ENCODE measurements at places on chromosomes 6 and 20.

- no peak for DNase-seq
These were observed 494.8 kb upstream of the SOX4 start for GRCh38 chr6:21098744-21099143.

- no peak for DNase-seq
These were observed 35.3 kb downstream of the RALGAPA2 start for GRCh38 chr20:20677186-20677585.

GRCh38 chr6:79947191-79948186, at the start of gene ELOVL4:
Gene ELOVL4 (minus strand): TSS chr6:79947553. CDS start chr6:79947279, 274 bp downstream.
- DNase-seq, result peak; percentile 76

DNA sequence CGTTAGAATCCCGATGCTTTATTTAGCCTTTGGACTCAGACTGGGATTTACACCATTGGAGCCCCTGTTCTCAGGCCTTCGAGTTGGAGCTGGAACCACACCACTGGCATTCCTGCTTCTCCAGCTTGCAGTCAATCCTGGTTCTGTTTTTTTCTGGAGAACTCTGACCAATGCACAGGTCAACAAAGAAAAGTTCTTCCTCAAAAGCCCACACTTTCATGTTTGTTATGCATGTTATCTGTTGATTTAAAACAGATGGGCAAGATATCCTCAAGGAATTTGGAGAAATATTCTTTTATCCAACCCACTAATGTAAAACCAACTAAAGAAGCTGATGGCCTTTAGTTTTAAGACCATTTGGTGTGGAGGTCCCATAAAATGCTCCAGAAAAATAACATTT, 205.7 kb downstream of the ANKRD60 start:
- DNase-seq, result no peak

GRCh38 chr20:56857950-56858349, 228.8 kb downstream of the TFAP2C start:
- DNase-seq, result no peak

DNA sequence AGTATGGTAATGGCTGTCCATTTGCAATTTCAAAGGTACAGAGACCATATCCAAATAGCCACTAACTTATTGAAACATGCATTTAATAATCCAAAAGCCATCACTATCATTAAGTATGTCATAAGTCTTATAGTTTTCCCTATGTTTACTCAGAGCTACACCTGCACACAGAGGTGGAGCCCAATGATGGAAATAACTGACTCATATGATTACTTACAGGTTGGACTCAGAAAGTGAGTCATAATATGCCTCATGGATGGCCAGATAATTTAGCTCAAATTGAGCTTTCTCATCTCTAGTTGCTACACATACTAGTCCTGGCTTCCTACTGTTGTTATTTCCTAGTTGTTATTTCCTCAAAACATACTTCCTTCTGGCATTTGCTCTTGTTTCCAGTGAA, 104.4 kb upstream of the KHDRBS2 start:
- DNase-seq, result no peak

DNA sequence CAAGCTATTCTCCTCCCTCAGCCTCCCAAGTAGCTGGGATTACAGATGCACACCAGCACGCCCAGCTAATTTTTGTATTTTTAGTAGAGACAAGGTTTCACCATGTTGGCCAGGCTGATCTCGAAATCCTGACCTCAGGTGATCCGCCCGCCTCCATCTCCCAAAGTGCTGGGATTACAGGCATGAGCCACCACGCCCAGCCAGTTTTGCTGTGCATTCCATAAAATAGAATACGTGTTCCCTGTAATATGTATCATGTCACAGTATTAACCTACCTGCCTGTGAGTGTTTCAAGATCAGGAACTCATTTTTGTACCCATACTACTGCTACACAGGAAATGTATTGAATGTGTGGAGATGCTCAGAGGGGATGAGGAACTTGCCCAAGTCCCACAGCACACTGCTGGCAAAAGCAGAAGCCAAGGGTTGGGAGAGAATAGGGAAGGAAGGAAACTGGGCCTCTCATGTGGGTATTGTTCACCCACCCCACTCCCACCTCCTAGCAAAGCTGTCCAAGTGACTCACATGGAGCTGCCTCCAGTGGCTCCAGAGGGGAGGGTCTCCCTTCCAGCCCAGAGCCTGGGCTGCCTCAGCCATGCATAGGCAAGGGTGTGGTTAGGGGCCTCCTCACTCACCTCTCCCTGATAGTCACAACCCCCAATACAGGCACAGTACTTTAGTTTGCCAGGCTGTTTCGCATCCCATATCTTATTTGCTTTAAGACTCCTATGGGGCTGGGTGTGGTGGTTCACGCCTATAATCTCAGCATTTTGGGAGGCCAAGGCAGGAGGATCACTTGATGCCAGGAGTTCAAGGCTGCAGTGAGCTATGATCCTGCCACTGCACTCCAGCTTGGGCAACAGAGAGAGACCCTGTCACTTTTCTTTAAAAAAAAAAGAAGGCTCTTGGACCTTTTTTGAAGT, 9.4 kb downstream of the HM13 start:
- no peak for DNase-seq

GRCh38 chr6:3196770-3197169, 30.7 kb downstream of the TUBB2B start:
- DNase-seq, result no peak

DNA sequence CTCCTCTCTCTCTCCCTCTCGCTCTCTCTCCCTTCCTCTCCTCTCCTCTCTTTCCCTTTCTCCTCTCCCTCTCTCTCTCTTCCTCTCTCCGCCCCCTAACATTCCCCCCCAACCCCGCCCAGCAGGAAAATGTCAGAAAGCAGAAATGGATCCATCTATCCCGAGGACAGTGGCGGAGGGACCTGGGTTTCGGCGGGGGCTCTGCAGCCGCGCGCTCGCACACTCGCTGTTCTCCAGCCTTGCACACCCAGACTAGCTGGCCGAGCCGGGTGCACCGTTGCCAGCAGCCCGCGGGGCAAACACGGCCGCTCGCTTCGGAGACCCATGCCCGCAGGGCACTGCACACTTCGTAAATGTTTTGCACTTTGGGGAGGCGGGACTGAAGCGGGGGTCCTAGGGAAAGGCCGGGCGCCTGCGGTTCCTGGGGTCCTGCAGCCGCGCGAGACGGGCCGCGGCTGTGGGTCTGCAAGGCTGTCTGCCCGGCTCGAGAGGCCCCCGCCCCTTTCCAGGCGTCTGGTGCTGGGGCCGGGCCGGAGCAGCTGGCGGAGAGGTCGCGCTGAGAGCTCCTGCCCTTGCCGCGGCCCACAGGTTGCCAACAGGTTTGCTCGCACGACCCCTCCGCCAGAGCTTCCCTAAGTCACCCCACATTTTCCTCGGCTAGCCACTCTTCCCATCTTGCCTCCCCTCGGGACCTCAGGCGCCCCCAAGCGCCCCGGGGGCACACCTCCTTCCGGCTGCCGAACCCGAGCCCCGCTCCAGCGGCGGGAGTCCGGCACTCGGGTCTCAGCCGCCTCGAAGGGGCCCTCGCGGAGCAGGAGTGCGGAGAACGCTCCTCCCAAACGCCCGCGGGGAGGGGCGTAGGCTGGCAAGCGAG, 818 bp upstream of the MDGA1 start:
- DNase-seq, result peak; percentile 65

- peak; percentile 74 for DNase-seq
These were observed 88.4 kb downstream of the CDC5L start for GRCh38 chr6:44475779-44476434.

DNA sequence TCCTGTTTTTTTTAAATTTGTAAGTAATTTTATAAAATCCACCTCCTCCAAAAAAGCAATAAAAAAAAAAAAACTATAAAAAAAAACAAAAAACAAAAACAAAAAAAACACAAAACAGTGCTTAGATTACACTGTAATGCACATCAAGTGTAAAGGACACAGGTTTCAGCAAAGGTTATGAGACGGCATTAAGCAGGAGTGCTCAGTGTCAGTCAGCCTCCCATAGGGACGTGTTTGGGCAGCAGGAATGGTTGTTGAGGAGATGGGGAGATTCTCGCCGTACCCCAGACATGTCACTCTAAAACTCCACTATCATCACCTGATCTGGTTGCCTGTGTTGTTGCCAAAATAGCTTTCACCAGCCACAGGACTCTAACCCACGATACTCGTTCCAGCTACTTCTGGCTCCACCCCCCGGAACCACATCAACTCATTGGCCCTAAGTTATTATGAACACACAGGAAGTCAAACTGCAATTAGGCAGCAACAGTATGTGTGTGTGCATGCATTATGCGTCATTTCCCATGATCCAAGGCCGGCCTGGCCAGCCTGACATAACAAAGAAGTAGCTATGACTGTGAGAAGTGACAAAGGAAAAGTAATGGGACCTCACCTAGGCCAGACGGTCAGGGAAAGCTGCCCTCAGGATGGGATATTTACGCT, 28.7 kb downstream of the ECT2L start:
- peak; percentile 10 for DNase-seq

- DNase-seq, result no peak
These were observed 36.2 kb upstream of the NCOA3 start for GRCh38 chr20:47465335-47466090.

DNA sequence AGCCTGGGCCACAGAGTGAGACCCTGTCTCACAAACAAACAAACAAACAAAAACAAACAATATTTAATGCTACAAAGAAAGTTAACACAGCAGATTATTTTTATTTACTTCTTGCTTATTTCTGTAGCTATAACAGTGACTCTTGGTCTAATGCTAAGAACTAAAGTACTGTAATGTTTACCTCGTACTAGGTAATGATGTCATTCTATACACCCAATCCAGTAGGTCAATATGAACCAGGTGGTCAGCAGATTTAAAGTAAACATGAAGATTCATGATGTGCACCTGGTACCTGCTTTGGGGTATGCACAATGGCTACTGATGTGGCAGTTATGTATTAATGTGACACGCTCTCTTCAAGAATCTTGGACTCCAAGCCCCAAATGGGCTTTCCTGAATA, 36.6 kb upstream of the CARMIL1 start:
- no peak for DNase-seq

DNA sequence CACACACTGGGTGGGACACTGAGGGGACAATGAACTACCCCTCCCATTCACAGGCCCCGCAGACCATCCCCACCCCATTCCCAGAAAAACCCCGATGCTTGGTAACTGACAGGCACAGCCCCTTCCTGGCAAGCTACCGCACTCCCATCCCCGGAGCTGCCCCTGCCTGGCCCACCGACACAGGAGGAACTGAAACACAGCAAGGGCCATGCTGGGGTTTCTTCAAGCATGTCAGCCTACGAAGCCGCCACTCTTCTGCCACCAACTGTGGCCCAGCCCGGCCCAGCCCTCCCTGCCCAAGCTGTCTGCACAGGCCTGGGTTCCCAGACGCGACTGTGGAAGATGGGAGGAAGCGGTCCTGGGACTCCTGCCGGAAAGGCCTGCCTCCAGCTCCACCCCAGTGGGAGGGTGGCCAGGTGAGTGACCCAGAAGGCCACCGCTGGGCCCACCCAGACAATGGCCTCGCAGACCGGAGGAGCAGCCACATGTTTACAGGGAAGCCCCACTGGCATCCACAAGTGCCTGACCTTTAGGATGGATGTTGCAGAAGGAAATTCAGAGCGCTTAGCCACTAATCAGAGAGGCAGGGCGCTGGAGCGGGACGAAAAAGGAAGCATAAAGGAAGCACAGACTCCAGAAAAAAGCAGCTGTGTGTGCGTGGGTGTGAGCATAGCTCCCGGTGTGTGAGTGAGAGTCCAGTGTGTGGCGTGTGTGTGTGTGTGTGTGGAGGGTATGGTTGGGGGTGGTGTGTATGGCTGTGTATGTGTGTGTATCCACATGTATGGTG, 91.6 kb downstream of the PRND start:
- peak; percentile 35 for DNase-seq

DNA sequence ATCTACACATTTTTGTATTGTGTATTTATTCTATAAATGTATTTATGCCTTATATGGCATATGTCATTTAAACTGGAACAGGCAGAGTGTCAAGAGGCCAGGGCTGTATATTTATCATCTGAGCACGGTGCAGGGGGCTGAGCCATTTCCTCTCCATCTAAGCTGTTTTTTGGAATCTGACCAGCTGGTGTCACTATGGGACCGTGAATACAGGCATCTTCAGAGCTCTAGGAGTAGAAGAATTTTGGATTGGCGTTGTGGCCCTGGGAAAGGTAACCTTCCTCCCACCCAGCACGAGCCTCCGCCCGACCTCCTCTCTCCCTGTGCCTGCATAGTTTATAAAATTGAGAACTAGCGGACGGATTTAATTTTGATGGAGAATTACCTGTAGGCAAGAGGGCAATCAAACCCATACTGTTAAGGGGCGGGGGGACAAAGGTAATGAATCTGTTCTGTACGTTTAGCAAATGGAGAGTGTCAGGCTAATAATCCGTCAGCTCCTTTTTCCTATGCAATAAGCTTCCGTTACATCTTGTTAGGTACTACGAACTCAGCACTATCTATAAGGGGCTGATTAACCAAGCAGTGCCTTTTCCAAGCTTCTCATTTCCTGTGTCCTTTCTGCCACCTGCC, 29.0 kb upstream of the EEF1E1 start:
- DNase-seq, result peak; percentile 37

Measured in CD4-positive, alpha-beta T cell treated with Interleukin-17A for 4 hours (primary cell).